ENCODE measurements at places on chromosomes 5 and 9.

DNA sequence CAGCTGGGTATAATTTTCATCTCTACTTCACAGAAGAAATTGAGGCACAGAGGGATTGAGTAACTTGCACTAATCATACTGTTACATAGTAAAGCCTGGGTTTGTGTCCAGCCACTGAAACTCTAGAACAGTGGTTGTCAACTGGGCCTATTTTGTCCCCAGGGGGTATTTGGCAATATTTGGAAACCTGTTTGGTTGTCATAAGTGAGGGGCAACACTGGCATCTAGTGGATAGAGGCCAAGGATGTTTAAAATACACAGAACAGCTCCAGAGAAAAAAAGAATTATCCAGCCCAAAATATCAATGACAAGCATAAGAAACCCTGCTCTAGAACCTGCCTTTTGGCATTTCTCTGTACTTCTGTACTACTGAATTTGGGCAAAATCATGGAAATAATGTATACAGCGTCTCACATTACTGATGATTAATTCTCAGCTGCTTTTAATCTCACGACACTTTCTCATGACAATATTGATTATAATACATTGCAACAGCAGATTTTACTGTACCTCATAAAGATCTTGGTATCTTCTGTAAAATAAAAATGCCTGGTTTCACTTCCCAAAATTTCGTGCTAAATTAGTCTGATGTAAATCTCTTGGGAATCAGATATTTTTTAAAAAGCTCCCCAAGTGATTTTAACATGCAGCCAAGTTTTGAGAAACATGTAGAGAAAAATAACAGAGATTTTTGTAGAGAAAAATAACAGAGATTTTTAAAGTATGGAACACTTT lies 112.7 kb downstream of the RORB start:
- no peak for DNase-seq

DNA sequence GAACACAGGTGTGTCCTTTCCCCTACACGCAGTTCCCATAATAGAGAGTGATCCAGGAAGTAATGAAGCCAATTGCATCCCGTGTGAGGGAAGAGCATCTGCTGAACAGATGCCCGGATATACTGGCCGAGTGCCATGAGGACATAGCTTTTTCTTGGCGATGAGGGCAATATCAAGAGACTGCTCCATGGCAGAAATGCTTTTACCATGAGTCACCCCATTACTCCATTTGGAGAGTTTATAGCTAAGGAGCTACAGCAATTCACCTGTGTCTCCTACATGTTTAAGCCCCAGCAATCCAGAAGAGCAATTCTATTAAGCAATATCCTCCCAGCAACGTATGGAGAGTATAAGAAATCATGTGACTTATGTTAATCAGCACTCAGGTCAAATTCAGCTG lies 222.0 kb upstream of the KLF4 start:
- peak; percentile 54 for DNase-seq

DNA sequence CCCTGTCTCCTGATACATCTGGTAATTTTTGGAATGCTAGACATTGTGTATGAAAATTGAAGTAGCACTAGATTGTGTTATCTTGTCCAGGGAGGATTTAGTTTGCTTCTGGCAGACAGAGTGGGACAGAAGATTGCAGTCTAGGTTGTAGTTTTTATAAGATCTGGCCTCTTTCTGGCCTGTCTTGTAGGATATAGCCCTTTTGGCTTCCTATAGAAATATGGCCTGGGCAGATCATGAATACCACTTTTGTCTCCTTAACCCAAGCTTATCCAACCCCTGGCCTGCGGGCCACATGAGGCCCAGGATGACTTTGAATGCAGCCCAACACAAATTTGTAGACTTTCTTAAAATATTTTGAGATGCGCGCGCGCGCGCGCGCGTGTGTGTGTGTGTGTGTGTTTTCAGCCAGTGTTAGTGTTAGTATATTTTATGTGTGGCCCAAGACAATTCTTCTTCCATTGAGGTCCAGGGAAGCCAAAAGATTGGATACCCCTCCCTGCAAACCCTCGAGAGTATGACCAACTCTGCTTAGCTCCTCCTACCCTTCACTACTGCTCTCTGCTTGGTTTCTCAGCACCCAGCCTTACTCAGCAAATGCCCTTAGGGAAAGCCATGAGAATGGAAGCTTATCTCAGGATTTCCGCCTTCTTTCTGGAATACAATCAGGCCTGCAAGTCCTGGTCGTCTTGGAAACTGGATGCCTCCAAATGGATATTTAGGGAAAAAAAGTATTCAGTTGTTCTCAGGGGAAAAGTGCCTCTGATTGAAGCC lies 26.5 kb downstream of the ANKRD33B start:
- peak; percentile 35 for DNase-seq

- no peak for DNase-seq
These were observed 515 bp upstream of the AGPAT2 start for GRCh38 chr9:136687721-136688223.
